CD4-positive, alpha-beta T cell treated with Interleukin-6 at 100 ng/mL for 8 hours (primary cell): ENCODE measurements at places on chromosomes 16 and 17.
A peak's percentile ranks its signal among the peaks of the same experiment; 100 is the strongest.

GRCh38 chr16:84043486-84044117 is 1.0 kb upstream of the SLC38A8 start:
- DNase-seq = no peak

DNA sequence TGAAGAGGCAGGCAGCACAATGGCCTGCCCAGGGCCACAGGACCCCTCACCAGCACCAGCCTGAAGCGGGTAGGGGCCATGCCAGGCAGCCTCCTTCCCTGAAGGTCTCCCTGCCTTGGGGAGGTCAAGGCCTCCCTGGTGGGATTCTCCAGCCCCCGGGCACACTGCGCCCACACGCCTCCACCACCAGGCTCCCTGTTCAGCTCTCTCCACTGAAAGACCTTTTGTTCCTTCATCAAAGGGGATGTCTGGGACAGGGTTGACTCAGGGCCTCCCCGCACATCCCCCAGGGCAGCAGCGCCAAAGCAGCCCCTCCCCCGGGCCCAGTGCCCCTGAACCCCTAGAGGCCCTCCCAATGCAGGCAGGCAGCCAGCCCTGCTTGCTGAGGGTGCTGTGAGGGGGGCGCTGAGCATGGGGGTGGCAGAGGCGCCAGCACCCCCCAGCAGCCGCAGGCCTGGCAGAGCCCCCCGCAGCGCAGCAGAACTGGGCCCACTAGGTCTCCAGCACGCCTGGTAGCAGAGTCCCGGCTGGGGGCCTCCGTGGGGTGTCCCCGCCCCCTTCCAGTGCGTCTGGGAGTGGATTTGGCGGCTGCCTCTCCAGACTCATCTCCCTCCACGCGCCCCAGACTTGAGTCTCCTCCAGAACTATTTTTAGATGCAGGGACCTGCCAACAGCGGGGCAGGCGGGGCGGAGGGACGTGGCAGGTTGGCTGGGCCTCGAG is 13.1 kb downstream of the BCAR1 start:
- no peak for DNase-seq

- no peak for DNase-seq
Observed at GRCh38 chr16:9706217-9706836, 475.9 kb downstream of the GRIN2A start.

- no peak for DNase-seq
Observed at GRCh38 chr17:62824290-62825131, 16.4 kb upstream of the MARCHF10 start.

GRCh38 chr17:83193336-83194185 is 114.2 kb downstream of the METRNL start:
- DNase-seq = no peak

DNA sequence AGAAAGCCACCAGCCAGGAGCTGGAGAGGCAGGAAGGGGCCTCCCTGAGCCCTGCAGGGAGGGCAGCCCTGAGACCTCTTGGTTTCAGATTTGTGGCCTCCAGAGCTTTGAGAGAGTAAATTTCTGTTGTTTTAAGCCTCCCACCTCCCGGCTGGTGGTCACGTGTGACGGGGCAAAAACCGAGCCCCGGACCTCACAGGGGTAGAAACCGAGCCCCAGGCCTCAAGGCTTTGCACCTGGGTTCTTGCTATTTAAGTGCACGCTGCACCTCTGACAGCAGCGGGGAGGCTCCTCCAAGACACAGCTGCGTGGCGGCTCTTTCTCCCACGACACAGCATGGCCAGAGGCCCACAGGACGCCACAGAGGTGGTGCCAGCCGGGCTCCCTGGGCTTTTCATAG is 17.4 kb upstream of the ZC3H18 start:
- no peak for DNase-seq

DNA sequence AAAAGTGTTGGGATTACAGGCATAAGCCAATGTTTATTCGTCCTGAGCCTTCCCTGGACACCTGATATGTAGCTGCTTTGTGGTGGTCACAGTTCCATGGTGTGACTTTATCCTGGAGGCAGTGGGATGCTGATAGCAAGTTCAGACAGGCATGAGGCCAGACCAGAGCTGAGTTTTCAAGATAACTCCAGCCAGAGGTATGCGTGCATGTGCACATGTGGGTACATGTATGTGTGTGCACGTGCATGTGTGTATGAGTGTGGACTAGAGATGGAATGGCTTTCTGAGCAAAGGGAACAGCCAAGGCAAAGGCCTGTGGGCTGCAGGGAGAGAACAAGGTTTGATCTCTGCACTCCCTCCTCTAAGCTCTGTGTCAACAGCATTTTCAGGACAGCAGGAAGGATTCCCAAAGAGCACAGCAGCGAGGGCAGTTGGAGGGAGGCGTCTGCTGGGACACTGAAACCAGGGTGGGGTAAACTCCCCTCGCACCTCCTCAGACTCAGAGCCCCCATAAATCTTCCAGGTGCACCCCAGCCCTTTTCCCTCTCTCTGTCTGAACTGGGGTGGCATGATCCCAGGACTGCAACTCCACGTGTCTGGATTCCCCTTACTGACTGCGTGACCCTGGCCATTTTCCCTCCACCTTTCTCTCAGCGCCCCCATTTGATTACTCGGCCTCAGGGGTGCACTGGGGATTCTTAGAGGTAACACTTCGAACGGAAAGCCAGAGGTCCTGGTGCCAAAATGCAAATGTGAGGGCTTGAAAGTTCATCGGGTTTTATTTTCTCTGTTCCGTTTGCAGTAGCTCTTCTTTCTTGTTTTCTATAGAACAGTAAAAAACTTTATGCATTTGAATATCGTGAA is 15.3 kb downstream of the NLRC5 start:
- no peak for DNase-seq

DNA sequence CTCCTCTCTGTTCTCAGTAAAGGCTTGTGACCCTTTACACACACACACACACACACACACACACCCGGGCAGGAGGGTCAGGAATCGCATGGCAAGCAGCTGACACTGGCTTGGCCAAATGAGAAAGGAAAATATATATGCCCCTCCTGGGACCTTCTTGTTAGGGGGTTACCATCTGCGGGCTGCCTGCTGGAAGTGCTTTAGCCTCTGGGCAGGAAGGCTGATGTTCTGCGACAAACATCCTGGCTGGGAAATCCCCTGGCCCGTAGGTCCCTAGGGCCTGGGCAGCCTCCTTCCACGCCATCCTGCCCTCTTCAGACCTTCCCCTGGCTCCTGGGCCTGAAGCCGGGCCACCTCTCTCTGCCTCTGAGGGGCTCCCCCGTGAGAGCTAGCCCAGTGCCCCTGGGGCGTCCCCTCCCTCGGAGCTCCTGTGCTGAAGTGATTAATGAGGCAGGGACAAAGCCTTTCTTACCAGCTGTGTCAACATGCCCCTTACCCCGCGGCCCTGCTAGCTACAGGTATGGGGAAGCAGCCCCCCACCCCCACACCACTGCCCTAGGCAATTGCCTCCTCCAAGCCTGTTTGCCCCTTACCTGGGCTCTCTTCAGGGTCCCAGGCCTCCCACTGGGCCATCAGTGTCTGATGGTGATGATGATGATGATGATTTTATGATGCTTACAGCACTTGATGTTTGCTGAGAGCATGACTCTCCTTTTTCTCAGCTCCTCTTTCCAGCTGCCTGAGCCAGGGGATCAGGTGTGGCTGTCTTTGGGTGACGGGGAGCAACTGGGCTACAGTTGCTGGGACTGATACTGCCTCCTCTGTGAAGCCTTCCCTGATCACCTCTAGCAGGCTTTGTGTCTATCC is 32.8 kb upstream of the ETV4 start:
- peak; percentile 21 for DNase-seq

GRCh38 chr16:27430923-27431484 is 29.0 kb downstream of the IL21R start:
- no peak for DNase-seq

GRCh38 chr17:32626379-32626791 is 139.6 kb downstream of the CDK5R1 start:
- no peak for DNase-seq

DNA sequence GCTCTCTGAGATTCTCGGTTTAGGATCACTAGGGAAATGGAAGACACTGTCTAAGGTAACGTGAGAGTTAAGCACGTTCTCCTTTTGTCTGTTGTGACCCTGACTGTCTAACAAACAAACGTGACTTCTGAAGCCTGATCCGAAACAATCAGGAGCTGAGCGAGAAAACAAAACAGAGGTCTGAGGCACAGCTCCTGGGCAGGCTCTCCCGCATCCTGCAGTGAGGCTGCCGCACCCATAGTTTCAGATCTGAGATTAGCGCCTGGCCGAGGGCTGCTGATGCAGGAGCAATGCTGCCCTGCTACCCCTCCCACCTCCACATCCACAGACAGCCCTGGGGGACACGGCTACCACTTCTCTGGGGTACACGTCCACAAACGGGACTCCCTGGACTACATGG is 46.7 kb downstream of the RNF157 start:
- peak; percentile 44 for DNase-seq

- DNase-seq = no peak
Observed at GRCh38 chr17:28957992-28958355, 6.7 kb upstream of the PHF12 start.

DNA sequence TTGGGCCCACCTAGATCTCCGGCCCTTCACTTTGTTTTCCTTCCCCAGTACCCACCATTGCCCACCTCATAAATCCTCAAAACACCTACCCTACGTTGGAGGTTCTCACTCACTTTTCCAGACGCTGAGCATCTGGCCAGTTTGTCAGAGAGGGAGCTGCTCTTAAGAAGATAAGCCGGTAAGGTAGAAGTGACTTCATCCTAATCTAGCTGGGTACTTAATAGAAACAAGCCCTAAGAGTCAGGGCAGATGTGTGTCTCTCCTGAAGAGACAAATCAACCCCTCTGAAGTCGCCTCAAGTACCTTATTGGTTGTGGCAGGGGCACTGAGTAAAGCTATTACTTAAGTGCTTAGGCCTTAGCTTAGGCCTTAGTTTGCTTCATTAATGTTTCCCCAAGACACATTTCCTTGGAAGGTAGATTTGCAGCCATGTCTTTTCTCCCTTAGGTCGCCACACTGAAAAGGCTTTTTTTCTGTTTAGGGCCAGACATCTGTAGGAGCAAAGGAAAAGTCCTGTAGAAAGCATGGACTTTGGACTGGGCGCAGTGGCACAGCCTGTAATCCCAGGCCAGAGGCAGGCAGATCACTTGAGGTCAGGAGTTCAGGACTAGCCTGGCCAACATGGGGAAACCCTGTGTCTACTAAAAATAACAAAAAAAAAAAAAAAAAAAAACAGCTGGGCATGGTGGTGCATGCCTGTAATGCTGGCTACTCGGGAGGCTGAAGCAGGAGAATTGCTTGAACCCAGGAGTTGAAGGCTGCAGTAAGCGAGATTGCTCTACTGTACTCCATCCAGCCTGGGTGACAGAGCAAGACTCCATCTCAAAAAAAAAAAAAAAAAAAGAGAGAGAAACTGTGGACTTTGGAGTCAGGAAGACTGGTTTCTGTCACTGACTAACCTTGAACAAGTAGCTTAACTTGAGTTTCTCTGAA is 1.0 kb downstream of the TACO1 start:
- no peak for DNase-seq
